Myocyte (in vitro differentiated cells): ENCODE measurements at places on chromosomes 7 and 10. TPM values are rescaled to one million over a fixed set of nuclear protein-coding genes. Genes with fewer than 3 reads are reported as not detected.

DNA sequence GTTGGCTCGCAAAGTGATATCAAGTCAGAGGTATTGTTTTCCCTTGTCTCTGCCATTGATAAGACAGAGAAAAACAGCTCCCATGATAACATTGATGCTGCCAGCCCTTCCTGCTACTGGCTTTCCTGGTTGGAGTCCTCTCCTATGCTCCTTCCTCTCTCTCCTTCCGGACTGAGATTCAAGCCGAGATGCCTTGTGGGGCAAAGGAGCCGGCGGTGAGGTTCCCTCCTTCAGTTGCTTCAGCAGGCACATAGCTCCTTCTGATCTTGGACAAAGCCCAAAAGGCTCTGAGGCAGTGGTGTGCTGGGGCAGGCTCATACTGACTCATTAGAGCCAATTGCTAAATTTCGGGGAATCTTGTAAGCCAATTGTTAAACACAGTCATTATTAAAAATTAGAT lies 8.8 kb upstream of the ZCCHC24 start:
- peak; percentile 68 for DNase-seq

DNA sequence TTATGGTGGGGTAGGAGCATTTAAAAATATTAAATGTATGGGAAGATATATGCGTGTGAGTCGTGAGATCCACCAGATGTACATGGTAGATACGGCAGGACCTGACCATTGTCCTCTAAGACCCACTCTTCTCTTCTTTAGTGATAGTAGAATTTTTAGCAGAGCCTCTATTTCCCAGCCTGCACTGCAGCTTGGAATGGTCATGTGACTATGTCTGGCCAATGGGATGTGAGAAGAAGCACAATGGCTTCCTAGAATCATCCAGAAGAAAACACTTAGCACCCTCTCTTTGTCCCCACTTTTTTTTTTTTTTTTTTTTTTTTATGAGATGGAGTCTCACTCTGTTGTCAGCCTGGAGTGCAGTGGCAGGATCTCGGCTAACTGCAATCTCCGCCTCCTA lies 86.6 kb upstream of the CYTH3 start:
- no peak for DNase-seq

Gene PKD2L1
- 0.13 TPM in 1 of 2 replicates, not detected in the other for total RNA-seq

DNA sequence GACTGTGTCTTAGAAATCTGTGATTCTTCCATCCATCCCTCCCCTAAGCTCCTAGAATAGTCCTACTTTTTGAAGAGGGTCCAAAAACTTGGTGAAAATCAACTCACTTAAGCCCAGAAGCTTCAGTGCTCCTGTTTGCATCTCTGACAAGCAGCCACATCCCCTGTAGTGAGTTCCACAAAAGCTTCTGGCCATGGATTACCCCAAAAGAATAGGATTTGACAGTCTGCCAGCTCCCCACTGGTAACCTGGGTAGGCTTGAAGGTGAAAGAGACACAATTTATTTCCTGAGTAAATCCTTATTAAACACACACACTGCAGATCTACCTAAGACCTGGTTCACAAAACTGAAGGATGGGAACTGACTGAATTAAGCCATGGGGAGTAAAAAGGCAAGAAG lies 46.5 kb downstream of the LGI1 start:
- DNase-seq = no peak

DNA sequence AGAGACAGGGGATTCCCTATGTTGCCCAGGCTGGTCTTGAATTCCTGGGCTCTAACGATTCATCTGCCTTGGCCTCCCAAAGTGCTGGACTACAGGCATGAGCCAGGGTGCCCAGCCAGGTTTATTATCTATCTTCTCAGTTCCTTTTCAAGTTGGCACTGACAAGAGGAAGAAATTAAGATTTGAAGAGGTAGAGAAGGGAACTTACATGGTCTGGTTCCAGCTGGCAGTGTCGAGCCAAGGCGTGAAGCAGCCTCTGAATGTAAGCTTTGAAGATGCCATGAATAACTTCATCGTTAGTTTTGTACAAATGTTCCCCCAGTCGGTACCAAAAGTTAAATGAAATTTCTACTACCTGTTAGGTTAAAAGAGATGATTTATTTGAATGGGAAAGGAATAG lies 57.7 kb downstream of the TNPO3 start:
- DNase-seq = no peak

DNA sequence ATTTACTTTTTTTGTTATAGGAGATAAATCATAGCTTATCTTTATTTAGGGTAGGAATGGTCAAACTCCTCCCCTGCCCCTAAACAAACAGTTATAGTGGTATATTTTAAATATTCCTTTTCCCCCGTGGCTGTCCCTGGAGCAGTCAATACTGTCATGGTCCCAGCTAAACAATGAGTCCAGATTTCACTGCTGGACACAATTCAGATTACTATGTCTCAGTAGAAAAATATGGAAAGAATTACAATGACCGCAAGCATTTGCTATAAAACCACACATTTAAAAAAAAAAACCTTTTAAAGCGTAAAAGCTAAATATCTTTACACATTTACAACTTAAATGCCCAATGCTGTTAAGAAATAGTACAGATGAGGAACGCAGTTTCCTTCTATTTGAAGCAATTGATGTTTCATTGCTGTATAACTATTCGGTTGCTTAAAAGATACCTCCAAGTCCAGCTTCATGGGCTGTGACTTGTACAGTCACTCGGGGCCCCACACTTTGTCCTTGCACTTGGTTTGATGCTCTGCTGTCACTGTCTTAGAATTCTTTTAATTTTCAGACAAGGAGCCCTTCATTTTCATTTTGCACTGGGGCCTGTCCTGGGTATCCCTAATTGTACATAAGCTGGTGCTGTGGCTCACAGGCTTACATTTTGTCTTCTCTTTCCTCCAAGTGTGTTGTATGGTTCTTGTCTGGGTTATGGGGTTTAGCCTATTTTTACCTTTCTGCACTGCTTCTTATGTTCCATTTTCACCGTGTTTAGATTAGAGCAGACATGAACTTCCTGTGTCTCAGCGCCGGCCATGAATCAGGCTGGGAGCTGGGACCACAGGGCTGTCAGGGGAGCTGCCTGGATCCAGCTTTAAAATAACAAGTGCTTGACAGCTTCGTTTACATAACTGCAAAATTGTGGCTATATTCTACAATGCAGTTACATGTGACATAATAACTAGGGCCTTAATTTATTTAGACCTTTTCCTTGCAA lies 530.2 kb upstream of the FZD8 start:
- DNase-seq = peak; percentile 64

GRCh38 chr10:71268758-71269157 lies 50.3 kb upstream of the SLC29A3 start:
- no peak for DNase-seq

GRCh38 chr7:16078076-16078952 lies 343.0 kb downstream of the CRPPA start:
- DNase-seq = peak; percentile 83

DNA sequence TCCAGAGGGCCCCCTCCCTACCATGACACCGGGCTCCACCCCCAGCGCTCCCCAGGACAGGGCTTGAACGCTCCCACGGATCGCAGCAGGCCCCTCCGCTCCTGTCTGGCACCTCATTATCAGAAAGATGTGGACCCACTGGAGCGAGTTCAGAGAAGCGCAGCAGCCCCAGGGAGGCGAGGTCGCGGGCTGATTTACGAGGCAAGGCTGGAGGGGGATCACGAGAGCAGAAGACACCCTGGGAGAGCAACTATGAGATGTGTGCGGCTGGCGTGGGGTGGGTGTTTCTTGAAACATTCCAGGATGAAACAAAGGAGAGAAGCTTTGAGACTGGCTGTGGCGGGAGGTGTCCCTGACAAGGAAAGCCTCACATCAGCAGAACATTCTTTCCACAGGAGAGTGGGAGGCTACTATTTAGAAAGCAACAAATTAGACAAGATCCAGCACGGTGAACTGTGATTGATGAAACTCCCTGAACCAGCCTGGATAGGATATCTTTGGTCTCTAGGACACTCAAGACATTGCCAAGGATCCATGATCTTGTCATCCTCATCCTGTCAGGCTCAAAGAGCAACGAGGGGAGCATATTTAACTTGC lies 66.0 kb downstream of the JCAD start:
- DNase-seq = no peak

DNA sequence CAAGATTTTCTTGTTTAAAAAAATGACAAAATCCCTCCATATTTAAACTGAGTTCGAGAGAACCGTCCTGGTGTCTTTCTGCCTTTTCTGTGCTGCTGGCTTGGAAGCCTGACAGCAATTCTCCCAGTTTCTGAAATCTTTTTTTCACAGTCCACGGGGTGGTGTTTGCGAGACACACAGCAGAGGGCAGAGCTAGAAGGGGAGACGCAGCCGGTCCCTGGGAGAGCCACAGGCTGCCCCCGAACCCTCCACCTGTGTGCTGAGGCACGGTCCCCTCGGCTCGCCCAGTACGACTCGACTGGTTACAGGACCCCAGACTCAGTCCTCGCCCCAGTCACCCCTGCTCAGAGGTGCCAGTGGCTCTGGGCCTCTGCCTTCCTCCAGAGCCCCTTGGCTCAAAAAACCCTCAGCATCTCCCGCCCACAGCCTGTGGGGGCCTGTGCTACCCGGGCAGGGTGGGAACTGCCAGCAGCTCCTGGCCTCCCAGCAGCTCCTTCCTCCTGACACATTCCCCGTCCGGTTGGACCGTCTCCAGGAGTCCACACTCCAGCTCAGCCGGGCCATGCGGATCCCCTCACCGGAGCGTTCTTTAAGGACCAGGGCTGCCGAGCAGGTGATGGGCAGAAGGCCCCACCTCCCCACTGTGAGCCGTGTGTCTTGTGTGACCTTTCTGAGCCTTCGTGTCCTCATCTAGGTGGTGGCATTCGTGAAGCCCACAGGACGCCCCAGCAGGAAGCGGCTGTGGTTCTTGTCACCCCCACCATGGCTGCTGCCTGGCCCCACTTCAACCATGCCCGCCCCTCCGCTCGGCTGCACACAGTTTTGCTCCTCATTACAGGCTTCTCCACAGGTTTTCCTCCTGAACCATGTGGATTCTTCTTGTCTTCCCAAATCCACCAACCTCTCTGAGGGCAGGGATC lies 52.3 kb upstream of the EN2 start:
- DNase-seq = peak; percentile 35

DNA sequence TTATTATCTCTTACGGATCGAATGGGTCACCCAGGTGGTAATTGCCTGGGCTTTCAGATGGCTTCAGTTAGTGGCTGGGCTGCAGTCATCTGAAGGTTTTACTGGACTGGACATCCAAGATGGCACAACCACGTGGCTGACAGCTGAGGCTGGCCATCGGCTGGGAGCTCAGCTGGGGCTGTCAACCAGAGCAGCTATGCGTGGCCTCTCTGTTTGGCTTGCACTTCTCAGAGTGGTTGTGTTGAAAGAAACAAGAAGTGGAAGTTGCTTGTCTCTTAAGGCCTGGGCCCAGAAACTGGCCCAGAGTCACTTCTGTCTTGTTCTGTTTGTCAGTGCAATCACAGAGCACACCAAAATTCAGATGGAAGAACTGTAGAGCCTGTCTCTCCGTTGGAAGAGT lies 5.7 kb upstream of the GDI2 start:
- DNase-seq = peak; percentile 73

DNA sequence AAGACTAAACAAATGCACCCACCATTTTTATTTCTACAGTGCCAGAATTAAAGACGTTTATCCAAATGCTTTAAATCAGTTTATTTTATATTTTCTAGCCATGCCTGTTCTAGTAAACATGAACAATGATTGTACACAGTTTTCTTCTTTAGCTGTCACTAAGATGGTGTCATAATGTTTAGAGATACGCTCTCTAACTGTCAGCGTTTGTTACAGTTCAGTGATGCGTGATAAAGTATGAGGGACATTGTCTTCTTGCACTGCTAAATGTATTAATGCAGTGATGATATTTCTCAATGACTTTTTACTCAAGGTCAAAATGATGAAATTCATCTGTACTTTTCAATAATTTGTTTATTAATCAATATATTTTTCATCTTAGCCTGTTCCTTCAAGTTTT lies 513.6 kb downstream of the ATRNL1 start:
- no peak for DNase-seq

GRCh38 chr7:157271315-157271990 lies 65.4 kb upstream of the DNAJB6 start:
- DNase-seq = peak; percentile 71

Gene POM121L12
- not detected in 2 replicates for total RNA-seq

GRCh38 chr7:4181446-4181845 lies 500.6 kb upstream of the FOXK1 start:
- DNase-seq = no peak

GRCh38 chr10:34024693-34025425 lies 690.4 kb upstream of the NRP1 start:
- no peak for DNase-seq

DNA sequence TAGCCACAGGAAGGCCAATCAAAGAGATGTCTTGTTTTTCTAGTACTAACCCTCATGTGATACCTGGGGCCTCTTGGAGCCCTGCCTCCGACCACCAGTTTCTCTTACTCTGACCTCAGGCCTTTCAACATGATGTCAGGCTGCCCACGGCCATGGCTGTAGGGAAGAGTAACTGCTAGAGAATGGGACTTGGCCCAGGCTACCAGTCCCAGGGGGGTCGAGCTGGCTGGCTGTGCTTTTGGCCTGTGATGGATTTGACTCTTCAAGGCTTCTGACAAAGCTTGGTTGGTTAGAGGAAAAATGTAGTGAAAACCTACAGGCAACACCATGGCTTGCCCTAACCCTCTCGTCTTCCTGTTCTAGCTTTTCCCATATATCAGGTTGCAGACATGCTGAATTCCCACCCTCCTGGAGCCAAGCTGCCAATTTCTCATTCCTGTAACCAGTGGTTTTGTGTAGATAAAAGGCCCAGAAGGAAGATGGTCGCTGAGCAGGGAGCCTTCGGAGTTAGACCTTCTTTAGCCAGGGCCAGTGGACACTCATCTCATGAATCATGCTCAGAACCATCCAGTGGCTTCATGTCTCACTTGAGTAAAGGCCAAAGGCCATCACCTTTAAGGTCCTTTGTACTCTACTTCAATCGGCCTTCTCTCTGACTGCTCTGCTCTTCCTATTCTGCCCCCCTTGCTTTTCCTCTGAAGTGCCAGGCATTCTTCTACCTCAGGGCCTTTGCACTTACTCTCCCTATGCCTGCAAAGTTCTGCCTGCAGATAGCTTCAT lies 19.7 kb downstream of the SUFU start:
- DNase-seq = peak; percentile 61

DNA sequence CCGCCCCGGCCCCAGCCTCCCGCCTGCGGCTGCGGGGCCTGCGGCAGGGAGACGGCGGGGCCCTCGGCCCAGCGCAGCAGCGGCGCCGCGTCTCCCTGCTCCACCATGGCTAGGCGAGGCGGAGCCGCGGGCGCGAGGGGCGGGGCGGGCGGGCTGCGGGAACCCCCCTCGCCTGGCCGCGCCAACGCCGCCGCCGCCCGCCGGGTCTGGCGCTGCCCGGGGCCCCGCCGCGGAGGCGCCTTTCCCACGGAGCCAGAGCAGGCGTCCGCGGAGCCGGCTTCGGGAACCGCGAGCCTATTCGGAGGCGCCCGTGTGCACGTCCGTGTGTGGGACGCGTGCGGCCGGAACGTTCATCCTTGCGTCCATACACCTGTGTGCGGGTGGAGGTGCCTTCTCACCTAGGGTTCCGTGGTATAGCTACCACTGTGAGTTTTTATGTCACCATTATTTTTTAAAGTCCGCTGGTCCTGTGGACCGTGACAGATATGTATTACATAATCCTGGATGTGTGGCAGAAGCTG lies at the start of gene DENND11:
TSS of gene DENND11 (minus strand) at position 120 of the 521 bp plus-strand sequence. CDS start at position 107, 13 bp downstream.
- peak; percentile 54 for DNase-seq

Gene AKR1C2
- total RNA-seq = 33.3 and 49.4 TPM in 2 replicates

Gene PIP
- total RNA-seq = not detected in 2 replicates

Gene SPDYE16
- 0.11 and 1.8 TPM in 2 replicates for total RNA-seq

Gene UCN3
- total RNA-seq = not detected in 2 replicates

Gene NCF1
- not detected in 2 replicates for total RNA-seq

- DNase-seq = peak; percentile 10
Observed at GRCh38 chr10:95756809-95757684, 1.1 kb downstream of the ENTPD1 start.

- DNase-seq = no peak
Observed at GRCh38 chr10:101769541-101770180, 6.3 kb downstream of the FGF8 start.

Gene COL17A1
- total RNA-seq = 0.03 and 0.16 TPM in 2 replicates

- no peak for DNase-seq
Observed at GRCh38 chr7:45573661-45574415, at the start of gene ADCY1. Gene ADCY1, plus strand, starts transcription at chr7:45574368. Its CDS starts 176 bp downstream, at chr7:45574544.
